Occipital lobe (tissue), 3 donors: ENCODE measurements at places on chromosomes 4 and X.

- no peak for DNase-seq
Measured at GRCh38 chr4:5144384-5144783, 93.1 kb downstream of the STK32B start.

GRCh38 chr4:105599932-105600655 lies 47.7 kb downstream of the ARHGEF38 start:
- no peak for DNase-seq

GRCh38 chr4:78186597-78187543 lies 129.7 kb downstream of the FRAS1 start:
- no peak for DNase-seq

DNA sequence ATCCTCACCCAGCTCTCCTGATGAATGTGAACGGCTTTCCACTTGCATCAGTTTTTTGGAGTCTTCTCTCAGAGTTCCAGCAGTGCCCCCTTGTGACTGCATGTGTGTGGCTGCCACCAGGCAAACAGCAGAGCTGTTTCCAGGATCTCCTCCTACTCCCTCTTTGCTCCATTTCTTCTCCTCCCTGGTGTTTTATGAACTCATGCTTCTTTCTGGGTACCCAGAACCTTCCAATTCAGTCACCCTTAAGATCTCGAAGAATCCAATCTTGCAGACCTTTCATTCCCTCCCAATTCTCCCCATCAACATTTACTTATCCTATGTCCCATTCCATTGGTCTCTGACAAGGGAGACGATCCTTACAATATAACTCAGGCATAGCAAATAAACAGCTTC lies 6.8 kb upstream of the TCEANC start:
- peak; percentile 15 for DNase-seq

GRCh38 chr4:84237008-84237407 lies 262.1 kb downstream of the NKX6-1 start:
- DNase-seq: no peak
